ENCODE measurements at places on chromosomes 4 and X.

GRCh38 chr4:132071815-132072214, 1077.3 kb upstream of the PCDH10 start:
- DNase-seq = no peak

GRCh38 chrX:32448320-32448719, 763.0 kb downstream of the DMD start:
- DNase-seq = no peak

GRCh38 chr4:121913667-121914066, 38.2 kb downstream of the TRPC3 start:
- no peak for DNase-seq

DNA sequence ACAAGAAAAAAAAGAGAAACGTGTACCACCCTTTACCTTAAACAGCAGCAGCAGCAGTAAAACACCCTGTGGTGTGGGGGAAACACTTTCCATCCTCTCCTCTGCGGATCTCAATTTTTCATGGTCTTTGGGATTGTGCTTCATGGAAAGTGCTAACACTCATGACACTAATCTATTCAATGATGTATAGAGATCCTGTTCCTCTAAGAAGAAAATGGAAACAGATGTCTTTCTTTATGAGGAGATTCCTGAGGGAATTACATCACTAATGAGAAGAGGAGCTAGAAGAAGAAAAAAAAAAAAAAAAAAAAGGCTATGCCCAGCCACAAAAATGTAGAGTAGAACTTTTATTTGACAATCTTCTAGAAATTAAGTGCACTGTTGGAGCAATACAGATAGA, 62.9 kb upstream of the NDST3 start:
- DNase-seq = no peak

DNA sequence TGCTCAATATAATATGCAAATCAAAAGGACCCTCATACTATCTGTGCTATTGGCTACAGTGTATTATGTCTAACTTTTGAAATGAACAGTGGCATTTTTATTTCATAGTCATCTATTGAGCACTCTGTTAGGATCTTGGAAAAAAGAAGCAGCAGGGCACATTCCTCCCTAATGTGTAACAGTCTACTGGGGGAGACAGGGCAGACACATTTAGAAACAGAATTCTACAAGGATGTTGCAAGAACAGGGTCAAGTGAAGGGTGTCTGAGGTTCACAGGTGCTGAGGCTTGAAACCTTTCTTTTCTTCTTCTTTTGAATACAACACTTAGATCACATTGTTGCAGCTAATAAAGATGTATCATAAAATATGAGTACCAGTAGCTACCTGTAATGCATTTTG, 129.7 kb upstream of the SLC4A4 start:
- no peak for DNase-seq
